ENCODE measurements at places on chromosomes 11 and 22.
A peak's percentile ranks its signal among the peaks of the same experiment; 100 is the strongest.

DNA sequence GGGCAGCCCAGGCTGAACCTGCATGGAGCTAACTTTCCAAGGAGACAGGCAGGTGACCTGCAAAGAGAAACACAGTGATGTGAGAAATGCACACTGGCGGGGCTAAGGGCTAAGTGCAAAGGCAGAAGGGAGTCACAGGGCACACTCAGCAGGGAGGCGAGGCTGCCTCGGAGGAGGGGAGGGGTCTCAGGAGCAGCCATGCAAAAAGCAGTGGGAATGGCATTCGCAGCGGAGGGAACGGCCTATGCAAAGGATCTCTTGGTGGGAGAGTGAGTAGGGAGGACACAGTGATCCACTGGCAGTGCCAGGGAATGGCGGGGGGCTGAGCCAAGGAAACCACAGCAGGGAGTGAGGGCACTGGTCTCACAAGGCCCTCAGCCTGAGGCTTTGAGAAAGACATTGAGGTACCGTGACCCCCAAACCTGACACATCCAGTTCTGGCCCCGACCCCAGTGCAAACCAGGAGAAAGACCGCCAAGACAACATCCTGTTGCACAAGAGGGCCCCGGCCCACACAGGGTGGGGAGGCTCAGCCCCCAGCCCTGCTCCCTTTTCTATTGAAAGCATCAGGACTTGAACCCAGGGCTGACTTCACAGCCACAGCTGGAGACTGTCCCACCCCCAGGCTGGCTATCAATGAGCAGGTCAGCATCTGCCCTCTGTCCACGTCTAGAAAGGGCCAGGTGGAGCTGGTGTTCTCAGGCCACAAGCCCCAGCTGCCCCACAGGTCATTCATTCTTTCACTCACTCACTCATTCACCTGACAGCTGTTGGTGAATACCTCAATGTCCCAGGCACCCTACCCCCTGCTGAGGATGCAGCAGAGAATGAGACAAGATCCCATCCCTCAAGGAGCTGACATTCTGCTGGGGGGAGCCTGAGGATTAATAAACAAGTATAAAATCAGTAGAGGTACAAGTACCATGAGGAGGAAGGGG is 50.7 kb downstream of the IGLL1 start:
- DNase-seq, result no peak

- no peak for DNase-seq
Measured at GRCh38 chr22:44542561-44543222, 44.7 kb upstream of the RTL6 start.

GRCh38 chr11:71269603-71270511 is 17.5 kb upstream of the SHANK2 start:
- no peak for DNase-seq

- DNase-seq, result no peak
Measured at GRCh38 chr22:25232301-25232700, 12.9 kb downstream of the CRYBB2 start.

DNA sequence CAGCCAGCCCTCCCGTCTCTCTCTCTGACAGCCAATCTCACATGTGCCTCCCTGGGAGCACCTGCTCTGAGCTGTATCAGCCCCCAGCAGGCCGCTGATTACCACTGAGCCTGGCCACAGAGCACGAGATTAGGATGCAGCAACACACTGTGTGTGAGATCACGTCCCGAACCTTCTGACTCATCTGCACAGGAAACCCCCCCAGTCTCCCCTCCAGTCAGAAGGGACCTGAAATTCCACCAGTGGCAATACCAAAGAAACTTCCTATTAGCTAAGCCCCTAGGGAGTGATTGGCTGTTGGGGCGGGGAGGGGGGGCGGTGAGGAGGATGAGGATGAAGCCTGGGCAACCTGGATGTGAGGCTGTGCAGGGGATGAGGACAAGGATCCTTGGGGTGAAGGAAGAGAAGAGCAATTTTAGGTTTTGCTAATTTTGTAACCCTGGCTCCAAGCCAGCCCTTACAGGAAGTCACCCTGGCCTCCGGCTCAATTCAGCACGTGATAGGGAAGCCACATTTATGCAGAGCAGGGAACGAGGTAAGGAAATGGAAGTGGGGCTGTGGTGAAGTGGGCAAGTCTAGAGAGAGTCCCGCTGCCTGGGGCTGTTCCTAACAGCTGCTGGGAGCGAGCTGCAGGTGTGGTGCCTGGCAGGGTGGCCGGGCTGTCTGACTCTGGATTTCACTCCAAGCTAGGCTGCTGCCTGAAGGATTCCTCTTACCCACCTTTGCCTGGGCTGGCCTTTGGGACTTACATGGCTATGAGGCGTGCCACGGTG is 1.9 kb downstream of the SLC43A3 start:
- peak; percentile 88 for DNase-seq

DNA sequence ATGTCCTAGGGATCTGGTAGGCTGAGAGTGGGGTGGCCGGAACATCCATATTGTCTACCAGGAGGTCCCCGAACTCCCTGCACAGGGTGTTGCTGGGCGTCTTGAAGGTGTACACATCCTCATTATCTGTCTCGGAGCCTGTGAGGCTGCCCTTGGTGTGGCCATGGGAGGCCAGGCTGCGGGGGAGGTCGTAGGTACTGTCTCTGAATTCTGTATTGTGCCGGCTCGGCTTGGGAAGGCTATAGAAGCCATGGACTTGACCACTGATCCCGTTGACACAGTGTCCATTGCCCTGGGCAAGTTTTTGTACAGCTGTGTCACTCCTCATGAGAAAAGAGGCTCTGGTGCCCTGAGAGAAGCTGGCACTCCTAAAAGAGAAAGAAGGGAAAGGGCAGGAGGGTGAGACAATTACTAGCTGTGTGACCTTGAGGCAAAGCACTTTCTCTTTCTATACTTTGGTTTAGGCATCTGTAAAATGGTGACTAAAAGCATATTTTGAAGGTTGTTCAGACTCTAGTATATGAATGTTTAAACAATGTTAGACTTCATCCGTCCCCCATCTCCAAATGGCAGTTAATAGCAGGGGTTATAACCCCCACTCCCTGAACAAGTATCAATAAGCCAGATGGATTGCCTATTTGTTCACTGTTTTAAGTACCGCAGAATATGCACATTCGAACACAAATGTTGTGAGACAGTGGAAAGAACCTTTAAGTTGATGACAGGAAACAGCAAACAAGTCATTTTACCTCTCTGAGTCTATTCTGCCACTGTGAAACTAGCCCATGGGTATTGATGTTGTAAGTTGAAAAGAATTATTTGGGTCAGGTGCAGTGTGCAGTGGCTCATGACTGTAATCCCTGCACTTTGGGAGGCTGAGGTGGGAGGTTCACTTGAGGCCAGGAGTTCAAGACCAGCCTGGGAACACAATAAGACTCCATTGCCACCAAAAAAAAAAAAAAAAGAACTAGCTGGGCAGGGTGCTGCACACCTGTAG is 38.3 kb downstream of the USP35 start:
- DNase-seq, result no peak

All from activated naive CD4-positive, alpha-beta T cell treated with anti-CD3 and anti-CD28 coated beads, Interleukin-2, amount 50 U/mL, for 16 hours (primary cell).